ENCODE measurements at places on chromosomes 1 and 21. TPM values are rescaled to one million over a fixed set of nuclear protein-coding genes. Genes with fewer than 3 reads are reported as not detected.

DNA sequence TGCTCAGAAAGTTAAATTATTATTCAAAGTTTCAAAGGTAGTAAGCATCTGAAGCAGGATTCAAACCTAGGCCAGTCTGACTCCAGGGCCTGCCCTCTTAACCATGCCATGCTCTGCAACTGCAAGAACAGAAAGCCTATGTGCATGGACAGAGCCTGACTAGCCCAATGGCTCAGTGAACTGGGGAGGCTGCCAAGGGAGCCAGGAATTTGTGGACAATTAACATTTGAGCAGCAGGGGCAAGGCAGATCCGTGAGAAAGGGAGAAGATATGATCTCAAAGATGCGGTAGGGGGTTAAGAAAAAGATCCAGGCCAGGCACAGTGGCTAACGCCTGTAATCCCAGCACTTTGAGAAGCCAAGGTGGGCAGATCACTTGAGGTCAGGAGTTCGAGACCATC lies 6.5 kb upstream of the ATP1A4 start:
- DNase-seq: no peak

- DNase-seq: no peak
Observed at GRCh38 chr1:5756434-5757186, 235.6 kb downstream of the NPHP4 start.

DNA sequence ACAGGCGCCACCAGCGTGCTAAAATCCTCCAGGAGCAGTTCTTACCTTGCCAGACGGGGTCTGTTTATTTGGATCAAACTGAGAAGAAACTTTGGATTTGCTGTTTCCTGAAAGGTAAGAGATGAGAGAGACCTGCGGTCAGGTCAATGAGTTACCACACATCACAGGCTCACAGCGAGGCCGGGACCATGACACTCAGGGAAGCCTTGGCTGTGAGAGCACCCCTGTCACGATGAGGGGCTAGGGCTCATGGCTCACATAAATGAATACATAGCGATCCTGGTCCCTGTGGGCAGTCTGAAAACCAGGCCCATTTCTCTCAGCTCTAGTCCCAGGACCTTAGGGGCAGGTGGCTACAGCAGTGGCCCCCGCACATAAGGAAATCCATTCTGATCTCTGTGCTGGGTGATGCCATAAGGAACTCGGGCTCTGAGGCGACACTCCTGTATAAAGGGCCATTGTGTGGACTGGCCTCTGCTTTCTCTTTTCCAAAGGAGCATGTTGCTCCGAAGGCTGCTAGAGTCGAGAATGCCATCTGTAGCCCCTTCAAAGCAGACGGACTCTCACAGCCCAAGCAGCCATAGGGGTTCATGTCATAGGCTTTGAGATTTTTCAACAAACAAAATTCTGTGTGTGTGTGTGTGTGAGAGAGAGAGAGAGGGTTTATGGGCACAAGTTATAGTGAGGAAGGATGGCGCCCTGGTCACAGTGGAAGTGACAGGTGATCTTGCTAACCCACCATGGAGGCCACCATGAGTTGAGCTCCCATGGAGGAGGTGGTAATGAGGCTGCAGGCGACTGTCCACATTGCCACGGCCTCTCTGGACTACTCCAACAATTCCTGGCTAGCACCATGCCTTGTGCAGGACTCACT lies 9.0 kb upstream of the SRM start:
- no peak for DNase-seq

- peak; percentile 10 for DNase-seq
Observed at GRCh38 chr21:46639489-46640386, 4.3 kb downstream of the PRMT2 start.

- peak; percentile 23 for DNase-seq
Observed at GRCh38 chr1:247212627-247213617, 41.1 kb upstream of the ZNF124 start.

- DNase-seq: no peak
Observed at GRCh38 chr1:208791456-208791855, 547.3 kb upstream of the PLXNA2 start.

DNA sequence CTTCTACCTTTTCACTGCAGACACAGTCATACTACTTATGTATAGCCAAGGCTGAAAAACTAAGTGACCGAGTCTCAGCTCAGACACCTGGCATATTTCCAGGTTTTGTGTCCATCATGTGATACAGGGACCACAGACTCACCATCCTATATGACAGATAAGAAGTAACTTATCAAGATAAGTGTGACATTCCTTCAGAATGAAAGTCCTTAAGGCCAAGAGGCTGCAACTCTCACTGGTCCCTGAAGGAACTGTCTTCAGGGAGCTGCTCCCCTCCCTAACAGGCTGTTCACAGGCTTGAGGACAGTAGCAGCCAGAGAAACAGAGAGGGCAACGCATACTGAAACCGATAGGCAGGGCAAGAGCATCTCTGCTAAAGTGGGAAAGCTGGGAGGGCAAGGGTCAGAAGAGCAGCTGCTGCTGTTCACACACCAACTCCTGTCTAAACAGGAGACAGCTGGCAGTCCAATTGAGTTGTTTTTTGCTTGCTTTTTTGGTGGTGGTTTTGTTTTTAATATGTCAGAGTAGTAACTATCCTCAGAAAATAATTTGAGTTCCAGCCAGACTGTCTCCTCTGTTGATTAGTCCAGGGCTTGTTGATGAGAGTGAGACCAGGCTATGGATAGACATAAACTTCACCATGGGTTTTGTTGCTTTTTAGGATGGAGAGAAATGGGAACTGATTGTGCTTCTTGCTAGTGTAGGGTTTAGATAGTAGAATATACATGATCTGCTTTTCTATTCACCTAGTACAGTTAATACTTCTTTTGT lies 67.7 kb downstream of the MACF1 start:
- no peak for DNase-seq

GRCh38 chr21:44434936-44435635 lies 20.2 kb upstream of the LRRC3 start:
- no peak for DNase-seq

GRCh38 chr1:244349103-244349531 lies 102.6 kb downstream of the ADSS2 start:
- DNase-seq: no peak

DNA sequence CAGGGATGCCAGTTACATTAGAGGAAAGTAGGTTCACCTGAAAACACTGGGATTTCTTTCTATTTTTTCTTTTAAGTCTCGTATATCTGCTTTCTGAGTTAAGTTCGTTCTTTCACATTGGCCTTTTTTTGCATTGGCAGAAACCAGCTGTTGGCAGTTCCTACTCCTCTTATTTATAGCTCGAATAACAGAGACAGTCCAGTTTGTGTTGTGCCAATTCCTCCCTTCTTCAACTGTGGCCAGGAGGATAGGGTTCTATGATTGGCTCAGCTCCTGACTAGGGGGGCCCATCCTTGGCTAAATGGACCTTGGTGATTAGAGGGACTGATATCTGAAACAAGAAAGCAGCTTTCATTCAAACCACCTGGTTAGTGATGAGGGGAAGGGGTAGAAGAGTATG lies 115.8 kb downstream of the RPS6KC1 start:
- no peak for DNase-seq

The TTC34 gene
- total RNA-seq: 0.10 TPM

The B3GALT5 gene
- 0.20 TPM for total RNA-seq

The IL12RB2 gene
- 2.2 TPM for total RNA-seq

Measured in skin of body (tissue), 3 donors.